ENCODE measurements at places on chromosomes 6 and 20. TPM values are rescaled to one million over a fixed set of nuclear protein-coding genes. Genes with fewer than 3 reads are reported as not detected.

DNA sequence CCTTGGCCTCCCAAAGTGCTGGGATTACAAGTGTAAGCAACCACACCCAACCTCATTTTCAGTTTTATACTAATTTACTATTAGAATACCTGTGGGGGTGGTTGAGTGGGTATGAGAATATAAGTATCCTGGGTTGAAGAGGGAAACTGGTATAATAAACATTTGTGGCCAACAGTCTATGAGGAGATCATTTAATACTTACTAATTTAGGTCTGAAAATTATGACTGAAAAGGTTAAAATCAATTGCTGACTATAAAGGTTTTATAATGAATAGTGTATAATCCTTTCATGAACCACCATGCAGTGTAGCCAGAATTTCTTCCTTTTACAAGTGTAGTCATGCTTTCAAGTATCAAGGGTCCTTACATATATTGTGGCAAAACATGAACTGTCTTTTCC, 11.1 kb downstream of the ASF1A start:
- DNase-seq, result no peak

JARID2 gene
- total RNA-seq, result 5.0 TPM

HLA-DMB gene
- total RNA-seq, result 26.8 TPM

SSTR4 gene
- total RNA-seq, result not detected

ZNF165 gene
- not detected for total RNA-seq

TGM3 gene
- total RNA-seq, result not detected

Measured in ascending aorta (tissue), 2 donors.